CD4-positive, alpha-beta T cell treated with Interleukin-21 for 1 hour (primary cell): ENCODE measurements at places on chromosomes 6 and 20.
A peak's percentile ranks its signal among the peaks of the same experiment; 100 is the strongest.

DNA sequence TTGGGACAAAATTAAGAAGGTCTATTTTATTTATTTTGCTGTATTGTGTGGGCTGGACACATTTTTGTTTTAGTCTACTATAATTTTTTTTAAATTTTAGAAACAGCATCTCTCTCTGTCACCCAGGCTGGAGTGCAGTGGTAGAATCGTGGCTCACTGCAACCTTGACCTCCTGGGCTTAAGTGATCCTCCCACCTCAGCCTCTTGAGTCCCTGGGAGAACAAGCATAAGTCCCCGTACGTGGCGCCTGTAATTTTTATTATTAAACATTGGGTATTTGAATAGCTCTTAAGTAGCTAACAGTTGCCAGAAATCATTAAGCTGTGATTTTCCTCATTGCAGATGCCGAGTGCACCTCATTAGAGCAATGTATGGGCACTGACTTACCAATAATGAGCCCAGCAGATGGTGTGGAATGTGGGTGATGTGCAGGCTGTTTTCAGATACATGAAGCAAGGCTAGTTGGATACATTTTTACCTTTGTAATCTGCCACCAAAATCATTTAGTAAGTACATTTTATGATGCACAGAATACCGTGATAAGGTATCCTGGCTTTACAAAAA, 10.3 kb upstream of the MAS1 start:
- no peak for DNase-seq

- DNase-seq, result no peak
Measured at GRCh38 chr20:19966840-19967239, 50.3 kb upstream of the NAA20 start.

- DNase-seq, result no peak
Measured at GRCh38 chr20:34943808-34944567, 11.6 kb downstream of the GSS start.

DNA sequence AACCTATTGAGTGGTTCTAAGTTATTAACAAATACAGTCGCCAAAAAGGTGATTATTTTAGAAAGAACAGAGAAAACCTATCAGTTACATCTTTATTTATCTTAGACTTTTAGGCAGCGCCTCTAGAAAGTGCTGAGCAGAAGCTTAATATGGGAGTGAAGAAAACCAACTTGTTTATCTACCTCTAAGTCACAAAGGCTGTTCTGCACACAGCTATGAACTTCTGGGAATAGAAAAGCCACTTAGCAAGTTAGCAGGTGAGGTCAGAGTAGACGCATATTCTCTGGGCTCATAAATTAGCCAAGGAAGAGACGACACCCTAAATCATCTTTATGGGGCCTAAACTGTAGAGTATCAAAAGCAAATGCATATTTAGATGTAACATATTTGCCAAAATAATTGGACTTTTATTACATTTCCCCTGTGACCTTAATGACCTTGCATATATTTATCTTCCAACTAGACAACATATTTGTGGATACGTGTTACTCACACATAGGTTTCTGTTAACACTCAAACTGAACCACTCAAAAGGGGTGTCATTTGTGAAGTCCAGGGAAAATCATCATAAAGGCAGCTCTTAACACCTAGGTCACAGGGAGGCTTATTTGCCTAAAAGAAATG, 267.1 kb downstream of the ADGB start:
- no peak for DNase-seq

DNA sequence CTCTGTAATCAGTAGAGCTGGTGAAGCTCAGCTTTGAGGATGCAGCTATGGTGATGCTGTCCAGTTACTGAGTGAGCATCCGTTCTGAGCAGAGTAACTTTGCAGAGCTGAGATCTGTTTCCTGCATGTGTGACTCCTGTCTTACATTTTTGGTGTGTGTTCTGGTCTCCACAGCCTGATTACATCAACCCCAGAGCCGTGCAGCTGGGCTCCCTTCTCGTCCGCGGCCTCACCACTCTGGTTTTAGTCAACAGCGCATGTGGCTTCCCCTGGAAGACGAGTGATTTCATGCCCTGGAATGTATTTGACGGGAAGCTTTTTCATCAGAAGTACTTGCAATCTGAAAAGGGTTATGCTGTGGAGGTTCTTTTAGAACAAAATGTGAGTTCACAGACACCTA, 81.6 kb downstream of the FAM120B start:
- DNase-seq, result no peak

- DNase-seq, result no peak
Measured at GRCh38 chr6:23006656-23007055, 437.3 kb downstream of the HDGFL1 start.

GRCh38 chr20:38454556-38455473, 17.8 kb upstream of the RALGAPB start:
- DNase-seq, result no peak

- DNase-seq, result no peak
Measured at GRCh38 chr6:11386323-11386722, 151.2 kb upstream of the TMEM170B start.

GRCh38 chr6:6177754-6178153, 142.7 kb downstream of the F13A1 start:
- no peak for DNase-seq

- DNase-seq, result no peak
Measured at GRCh38 chr6:66226109-66226508, 519.1 kb upstream of the EYS start.

GRCh38 chr6:133631421-133631820, 257.5 kb upstream of the TCF21 start:
- DNase-seq, result no peak

- no peak for DNase-seq
Measured at GRCh38 chr20:45701873-45702272, at the start of gene WFDC13. Gene WFDC13, plus strand, starts transcription at chr20:45702038. Its CDS starts 86 bp downstream, at chr20:45702124.

DNA sequence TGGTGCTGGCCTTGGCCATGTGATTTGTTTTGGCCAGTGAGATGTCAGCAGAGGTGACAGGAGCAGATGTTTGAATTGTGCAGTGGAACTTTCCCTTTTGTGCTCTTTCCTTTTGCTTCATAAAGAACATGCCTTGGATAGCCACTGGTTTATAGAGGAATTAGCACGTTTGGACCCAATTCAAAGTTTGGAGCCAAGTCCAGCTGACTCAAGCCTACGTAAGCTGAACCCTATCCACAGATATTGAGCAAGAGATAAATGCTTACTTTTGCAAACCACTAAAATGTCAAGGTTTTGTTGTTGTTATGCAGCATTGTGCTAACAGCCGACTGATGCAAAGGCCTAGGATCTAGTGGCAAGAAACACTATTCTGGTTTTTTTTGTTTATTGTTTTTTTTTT, 230.9 kb upstream of the CITED2 start:
- DNase-seq, result no peak

GRCh38 chr20:45080867-45081624, 19.9 kb downstream of the KCNS1 start:
- DNase-seq, result no peak

GRCh38 chr6:137095651-137096238, 51.0 kb upstream of the IL20RA start:
- peak; percentile 22 for DNase-seq
